ENCODE measurements at places on chromosomes 12 and 14. TPM values are rescaled to one million over a fixed set of nuclear protein-coding genes. Genes with fewer than 3 reads are reported as not detected.

The CLEC9A gene
- not detected for total RNA-seq

The BEGAIN gene
- 10.0 TPM for total RNA-seq

The MARK3 gene
- 60.6 TPM for total RNA-seq

The MBD6 gene
- 6.6 TPM for total RNA-seq

The SLC35F4 gene
- not detected for total RNA-seq

The MDGA2 gene
- 8.2 TPM for total RNA-seq

The PAX9 gene
- 2.1 TPM for total RNA-seq

The RPL10L gene
- total RNA-seq = not detected

The KRT85 gene
- not detected for total RNA-seq

The TWF1 gene
- 372 TPM for total RNA-seq

The CDH24 gene
- 0.96 TPM for total RNA-seq

The SLC39A5 gene
- not detected for total RNA-seq

The CD163L1 gene
- total RNA-seq = not detected

The NFE2 gene
- total RNA-seq = not detected

The CCDC196 gene
- total RNA-seq = not detected

The EGLN3 gene
- 31.7 TPM for total RNA-seq

The RD3L gene
- total RNA-seq = not detected

The SERPINA3 gene
- total RNA-seq = 196 TPM

The KRT83 gene
- not detected for total RNA-seq

The RDH12 gene
- total RNA-seq = 0.35 TPM

Measured in SK-MEL-5 (cell line).